SJSA1 (cell line): ENCODE measurements at places on chromosomes 2 and 18. TPM values are rescaled to one million over a fixed set of nuclear protein-coding genes. Genes with fewer than 3 reads are reported as not detected.
A peak's percentile ranks its signal among the peaks of the same experiment; 100 is the strongest.

DNA sequence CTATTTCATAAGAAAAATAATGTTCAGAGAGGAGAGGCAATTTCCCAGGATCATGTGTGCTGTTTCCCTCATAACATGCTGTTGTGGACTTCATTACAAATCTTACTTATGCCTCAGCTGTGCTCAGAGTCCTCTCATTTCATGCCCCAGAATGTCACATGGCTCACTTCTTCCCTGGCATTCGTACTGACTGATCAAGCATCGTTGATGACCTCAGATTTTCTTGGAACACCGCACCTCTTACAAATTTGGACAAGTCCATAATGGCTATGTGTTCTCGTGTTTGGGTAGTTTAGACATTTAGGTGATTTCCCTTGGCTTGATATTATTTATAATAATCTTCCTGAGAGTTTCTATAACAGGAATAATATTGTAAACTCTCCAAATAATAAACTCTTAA is 32.9 kb downstream of the SERPINB7 start:
- no peak for DNase-seq

DNA sequence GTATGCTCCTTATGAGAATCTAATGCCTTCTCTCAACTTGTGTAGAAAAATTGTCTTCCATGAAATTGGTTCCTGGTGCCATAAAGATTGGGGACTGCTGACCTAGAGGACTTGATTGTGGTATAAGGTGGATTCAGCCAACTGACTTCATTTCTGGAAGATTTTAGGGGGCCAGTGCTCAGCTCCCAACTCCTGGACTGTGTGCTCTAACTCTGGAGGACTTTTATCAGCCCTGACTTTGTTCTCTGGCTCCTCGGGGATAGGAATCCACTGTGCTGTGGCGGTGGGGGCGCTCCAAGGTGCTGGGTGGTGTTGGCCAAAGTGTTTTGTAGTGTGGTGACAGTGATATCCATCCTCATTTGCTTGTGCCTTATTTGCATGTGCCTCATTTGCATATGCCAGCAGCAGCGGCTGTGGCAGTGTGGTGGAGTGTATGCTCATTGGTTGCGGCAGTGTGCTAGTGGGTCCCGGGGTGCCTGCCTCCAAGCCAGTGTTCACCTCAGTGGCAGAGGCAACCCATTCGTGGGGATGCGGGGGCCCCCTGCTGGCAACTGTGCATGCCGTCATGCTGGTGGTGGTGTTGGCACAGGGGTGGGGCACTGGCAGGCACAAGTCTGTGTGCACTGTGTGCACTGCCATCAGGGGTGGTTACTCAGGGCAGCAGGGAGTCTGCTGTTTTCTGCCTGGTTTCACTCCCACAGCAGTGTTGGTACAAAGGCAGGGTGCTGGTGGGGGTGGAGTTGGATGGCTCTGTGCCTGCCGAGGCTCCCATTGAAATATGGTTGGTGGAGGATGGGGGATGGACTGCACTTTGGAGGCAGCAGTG is 19.6 kb downstream of the EHBP1 start:
- no peak for DNase-seq

DNA sequence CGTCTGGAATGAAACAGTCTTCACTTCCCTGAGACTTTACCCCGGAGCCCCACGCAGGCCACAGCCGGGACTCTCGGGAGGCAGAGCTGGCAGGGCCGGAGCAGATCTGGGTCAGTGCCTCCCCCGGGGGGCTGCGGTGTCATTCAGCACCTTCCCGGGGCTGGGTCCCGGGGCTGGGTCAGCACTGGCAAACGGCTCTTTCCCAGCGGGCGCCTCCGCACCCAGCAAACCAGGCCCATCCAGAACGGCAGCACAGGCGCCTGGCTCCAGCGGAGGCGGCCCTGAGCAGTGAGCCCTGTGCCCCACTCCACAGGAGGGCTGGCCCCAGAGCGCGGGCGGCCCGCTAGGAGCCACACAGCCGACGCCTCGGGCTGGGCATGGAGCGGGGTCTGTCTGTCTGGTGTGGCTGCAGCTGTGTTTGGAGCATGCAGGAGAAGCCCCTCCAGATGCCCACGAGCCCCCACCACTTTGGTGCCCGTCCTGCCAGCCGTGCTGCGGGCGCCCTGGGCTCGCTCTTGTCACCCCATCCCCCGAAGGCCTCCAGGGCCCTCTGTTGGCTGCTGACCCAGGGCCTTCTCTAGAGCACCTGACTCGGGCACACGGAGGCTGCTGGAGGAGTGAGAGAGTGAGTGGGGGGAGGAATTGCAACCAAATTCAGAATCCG is 132.1 kb upstream of the CTDP1 start:
- DNase-seq = no peak

DNA sequence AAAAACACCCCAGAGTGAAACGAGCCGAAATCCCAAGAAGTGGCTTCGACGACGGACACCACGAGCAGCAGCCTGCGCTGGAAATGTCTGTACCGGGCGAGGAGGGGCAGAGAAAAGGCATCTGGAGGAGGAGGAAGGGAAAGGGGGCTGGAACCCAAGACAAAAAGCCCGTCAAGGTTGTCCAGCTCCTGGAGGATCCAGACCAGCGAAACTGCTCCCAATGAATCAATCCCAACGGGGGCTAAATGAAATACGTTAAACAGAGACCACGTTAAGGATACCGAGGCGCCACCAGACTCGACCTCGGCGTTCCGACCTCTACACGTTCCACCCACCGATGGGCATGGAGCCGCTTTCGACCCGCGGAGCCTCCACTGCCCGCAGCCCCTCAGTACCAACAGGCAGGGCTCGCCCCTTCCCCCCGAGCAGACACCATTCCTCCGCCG is 400 bp downstream of the CCDC88A start:
- no peak for DNase-seq

GRCh38 chr2:67571785-67572718 is 174.9 kb downstream of the ETAA1 start:
- no peak for DNase-seq

DNA sequence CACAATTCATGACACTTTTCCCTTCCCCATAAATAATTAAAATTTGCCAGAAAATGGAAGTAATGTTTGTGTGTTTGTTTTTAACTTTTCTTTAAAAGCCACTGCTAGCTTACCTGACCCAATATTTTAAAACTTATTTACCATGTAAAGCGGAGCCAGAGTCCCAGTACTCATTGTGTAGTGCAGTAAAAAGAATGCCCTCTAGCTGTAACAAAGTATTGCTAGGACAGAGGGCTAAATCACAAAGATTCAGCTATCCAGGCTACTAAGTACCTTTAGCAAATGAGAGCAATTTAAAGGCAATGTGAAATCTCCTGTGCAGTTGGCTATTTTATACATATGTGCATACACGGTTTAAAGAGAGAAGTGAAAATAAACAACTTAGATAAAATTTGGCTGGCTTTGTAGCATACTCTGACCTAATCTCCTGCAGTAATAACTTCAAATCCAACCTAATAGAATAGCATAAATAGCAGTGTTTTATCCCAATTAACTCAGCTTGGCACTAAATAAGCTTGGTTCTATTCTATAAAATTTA is 997.4 kb upstream of the PIK3C3 start:
- no peak for DNase-seq

GRCh38 chr2:34291076-34291475 is 692.0 kb upstream of the FAM98A start:
- DNase-seq = no peak

CNDP1 gene
- not detected in 2 replicates for total RNA-seq

GRCh38 chr2:123839326-123839725 is 185.8 kb upstream of the CNTNAP5 start:
- DNase-seq = no peak

DNA sequence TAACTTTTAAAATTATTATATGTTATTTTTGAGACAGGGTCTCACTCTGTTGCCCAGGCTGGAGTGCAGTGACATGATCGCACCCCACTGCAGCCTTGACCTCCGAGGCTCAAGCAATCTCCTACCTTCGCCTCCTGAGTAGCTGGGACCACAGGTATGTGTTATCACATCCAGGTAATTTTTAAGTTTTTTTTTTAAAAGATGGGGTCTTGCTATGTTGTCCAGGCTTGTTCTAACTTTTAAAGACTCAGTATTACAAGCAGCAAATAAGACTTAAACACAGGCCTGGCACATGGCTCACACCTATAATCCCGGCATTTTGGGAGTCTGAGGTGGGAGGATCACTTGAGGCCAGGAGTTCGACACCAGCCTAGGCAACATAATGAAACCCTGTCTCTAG is 101.2 kb downstream of the ASXL2 start:
- DNase-seq = no peak

- DNase-seq = no peak
These were observed 877 bp upstream of the BCL2L11 start for GRCh38 chr2:111119822-111120252.

DNA sequence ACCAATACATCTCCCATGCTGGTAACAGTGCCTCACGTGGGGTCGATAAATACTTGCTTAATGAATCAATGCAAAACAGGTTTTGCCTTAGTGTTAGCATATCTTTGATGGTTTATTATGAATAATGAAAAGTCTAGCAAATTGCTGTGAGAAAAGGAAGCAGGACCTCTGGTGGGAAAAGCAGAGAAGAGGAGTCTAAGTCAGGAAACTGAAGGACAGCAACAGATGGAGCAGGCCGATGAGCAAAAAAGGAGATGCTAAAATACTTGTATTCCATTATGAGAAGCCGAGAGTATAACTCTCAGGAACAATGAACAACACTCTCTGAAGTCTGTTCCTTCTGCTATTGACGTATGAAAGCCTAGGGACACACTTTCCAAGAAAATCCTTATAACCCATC is 555.2 kb upstream of the KLHL29 start:
- DNase-seq = no peak

GRCh38 chr2:21422050-21422449 is 298.3 kb downstream of the TDRD15 start:
- DNase-seq = peak; percentile 33

- DNase-seq = peak; percentile 79
These were observed 222.0 kb downstream of the KLHL29 start for GRCh38 chr2:23606968-23607367.

SAG gene
- total RNA-seq = not detected in 2 replicates

- no peak for DNase-seq
These were observed 124.1 kb downstream of the MEMO1 start for GRCh38 chr2:31886700-31887099.

DNA sequence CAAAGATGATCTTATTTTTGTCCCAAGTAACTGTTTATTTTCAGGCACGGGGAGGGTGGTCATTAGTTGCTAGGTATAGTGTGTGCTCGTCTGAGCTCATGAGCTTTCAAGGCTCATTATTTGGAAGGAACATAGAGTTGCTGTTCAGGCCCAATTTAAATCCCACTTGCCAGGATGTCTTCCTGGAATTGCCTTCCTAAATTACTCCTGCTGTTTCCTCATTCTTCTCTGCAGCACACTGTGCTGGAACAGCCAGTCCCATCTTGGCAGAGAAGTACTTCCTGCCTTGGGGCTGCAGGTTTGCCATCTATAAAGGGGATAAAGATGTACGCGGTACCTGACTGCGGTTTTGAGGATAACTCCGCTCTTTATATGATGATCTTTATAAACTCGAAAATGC is 37.3 kb downstream of the GREB1 start:
- no peak for DNase-seq

- DNase-seq = no peak
These were observed 53.9 kb downstream of the RTTN start for GRCh38 chr18:70151614-70152013.

DNA sequence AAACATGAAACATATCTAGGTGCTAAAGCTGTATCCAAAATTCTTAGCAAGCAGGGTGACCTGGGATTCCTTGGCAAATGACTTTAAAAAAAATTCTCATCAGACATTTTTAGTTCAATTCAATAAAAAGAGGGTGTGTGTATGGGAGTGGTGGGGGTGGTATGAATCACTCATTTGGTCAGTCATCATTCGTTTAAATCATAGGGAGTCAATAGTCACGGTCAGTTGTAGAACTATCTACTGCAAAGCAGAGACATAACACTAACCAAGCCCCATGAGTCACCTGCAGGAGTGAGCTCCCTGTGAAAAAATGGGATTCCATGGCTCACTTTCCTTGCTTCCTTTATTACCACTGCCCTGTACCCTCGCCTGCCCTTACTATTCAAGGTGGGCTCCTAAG is 380.6 kb upstream of the TCF4 start:
- DNase-seq = no peak

CRACDL gene
- total RNA-seq = not detected in 2 replicates

DNA sequence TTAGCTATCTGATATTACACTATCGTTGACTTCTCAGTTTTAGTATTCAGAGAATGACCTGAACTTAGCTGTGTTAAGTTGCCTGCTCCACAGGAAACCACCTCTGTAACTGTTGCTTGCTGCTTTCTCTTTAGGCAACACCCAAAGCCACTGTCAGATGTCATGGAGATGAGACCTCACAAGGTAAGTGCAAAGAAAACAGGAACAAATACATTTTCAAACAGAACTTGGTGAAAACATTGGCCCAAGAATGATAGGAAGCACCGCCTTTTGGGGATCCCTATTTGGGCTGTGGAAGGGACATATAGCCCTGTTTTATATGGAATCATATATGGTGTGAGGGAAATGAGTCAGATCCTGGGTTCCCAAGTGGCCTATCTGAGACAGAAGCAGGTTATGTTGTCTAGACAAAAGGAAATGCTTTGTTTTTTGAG is 143.4 kb downstream of the UBE2E3 start:
- no peak for DNase-seq

NEUROD1 gene
- not detected in 2 replicates for total RNA-seq

- DNase-seq = no peak
These were observed 7.8 kb upstream of the TMEM37 start for GRCh38 chr2:119423811-119424210.

DNA sequence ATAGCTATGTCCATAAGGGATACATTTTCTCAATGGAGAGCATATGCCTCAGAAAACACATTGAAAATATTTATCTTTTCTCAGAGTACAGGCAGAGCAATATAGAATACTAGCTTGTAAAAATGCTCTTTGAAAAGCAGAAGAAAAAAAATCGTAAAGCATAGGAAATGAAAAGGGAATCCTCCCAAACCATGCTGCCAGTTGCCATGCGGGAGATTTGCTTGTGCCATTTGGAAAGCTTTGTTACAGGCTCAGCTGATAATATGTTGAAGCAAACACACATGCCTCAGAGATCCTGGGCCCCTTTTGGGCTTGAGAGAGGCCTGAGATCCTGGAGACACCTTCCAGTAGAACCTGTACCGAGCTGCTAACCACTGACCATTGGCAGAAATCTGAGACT is 697.1 kb downstream of the BCL11A start:
- DNase-seq = no peak

DNA sequence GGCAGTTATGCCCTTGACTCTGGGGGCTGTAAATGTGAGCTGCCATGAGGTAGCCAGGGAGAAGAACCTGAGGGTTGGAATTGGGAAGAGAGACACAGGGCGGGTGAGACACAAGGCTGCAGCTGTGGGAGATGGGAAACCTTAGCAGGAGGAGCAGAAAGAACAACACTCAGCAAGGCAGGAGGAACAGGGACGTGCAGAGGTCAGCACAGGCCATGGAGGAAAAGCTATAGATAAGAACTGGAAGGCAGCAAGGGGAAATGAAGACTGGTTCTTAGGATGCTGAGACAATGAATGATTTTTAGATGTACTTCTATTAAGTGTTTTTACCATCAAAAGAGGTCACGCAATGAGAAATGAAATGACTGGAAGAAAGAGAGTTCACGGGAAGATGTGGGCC is 80.2 kb downstream of the USP40 start:
- DNase-seq = no peak

- DNase-seq = peak; percentile 51
These were observed 384.3 kb upstream of the SYT4 start for GRCh38 chr18:43661570-43661969.

ZNF396 gene
- total RNA-seq = 0.69 and 0.79 TPM in 2 replicates

EVA1A gene
- total RNA-seq = 152 and 214 TPM in 2 replicates

- DNase-seq = no peak
These were observed 811 bp upstream of the SCG2 start for GRCh38 chr2:223602972-223603371.

QPCT gene
- total RNA-seq = 7.1 and 10.8 TPM in 2 replicates
